SHP77 treated with DMSO at 0.1 percent for 48 hours (cell line): ENCODE measurements at places on chromosomes 12 and 14.

- DNase-seq = no peak
Observed at GRCh38 chr12:100904270-100904669, 109.7 kb downstream of the ANO4 start.

DNA sequence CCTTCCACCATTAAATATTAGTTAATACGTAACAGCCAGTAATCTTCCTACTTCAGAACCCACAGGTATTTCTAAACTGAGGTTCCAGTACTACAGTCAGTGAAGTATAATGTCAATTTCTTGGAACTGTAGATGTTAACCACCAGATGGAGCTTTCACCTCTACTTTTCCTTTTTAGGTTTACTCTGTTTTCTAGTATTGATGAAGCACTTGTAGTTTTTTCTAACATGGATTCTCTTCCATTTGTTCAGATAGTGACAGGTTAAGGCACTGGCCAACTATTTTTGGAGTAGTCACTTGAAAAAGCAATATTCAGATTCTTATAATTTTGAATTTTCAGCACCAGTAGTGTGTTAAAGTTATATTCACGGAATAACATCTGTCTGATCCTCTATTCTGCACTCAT, 4.6 kb upstream of the SEC23A start:
- DNase-seq = peak; percentile 34

- DNase-seq = no peak
Observed at GRCh38 chr14:32933629-32934072, 5.0 kb upstream of the NPAS3 start.

DNA sequence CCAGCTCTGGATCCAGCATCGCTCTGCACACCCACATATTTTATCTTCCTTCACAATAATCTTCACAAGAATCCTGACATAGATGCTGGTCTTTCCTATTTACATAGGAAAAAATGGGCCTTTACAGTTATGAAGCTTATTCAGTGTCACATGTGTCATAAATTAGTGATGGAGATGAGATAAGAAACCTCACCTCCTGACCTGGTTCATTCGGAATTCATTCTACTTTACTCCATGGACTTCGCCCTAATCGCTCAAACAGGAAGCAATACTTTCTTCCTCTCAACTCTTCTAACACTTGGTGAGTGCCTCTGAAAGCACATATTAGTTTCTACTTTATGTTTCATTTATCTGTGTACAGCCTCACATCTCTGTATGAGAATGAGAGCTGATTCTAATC, 12.0 kb upstream of the SINHCAF start:
- no peak for DNase-seq

GRCh38 chr12:16112612-16113560, 164.6 kb downstream of the SLC15A5 start:
- DNase-seq = no peak

- DNase-seq = no peak
Observed at GRCh38 chr14:24086193-24086955, 7.7 kb upstream of the PCK2 start.

GRCh38 chr12:43226151-43226550, 325.9 kb downstream of the ADAMTS20 start:
- DNase-seq = no peak

- DNase-seq = no peak
Observed at GRCh38 chr14:64880221-64881121, 764 bp upstream of the SPTB start.

DNA sequence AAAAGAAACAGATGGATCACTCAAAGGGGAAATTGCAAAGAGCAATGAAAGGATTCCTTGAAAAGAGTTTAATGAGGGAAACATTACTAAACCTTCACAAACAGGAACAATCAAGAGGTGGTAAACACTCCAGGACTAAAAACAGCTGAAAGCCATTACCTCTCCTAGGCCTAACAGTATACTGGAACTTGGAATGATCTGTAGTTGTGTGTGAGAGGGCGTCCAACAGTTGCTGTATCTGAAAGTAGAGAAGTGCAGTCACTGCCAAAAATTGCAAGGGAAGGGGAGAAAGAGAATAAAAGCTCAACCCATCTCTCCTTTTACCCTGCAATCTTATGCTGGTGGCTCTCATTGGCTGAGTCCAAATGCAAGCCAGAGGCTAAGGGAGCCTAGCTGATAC, 17.0 kb upstream of the MIS18BP1 start:
- no peak for DNase-seq

- DNase-seq = peak; percentile 43
Observed at GRCh38 chr12:26651566-26652188, 181.3 kb downstream of the ITPR2 start.

- DNase-seq = no peak
Observed at GRCh38 chr12:119375883-119376190, 41.3 kb downstream of the CCDC60 start.

GRCh38 chr12:27163048-27163715, 80.8 kb upstream of the C12orf71 start:
- DNase-seq = no peak

- no peak for DNase-seq
Observed at GRCh38 chr12:91123236-91123916, 12.1 kb upstream of the LUM start.

GRCh38 chr12:45730348-45731189, 1.1 kb downstream of the ARID2 start:
- peak; percentile 16 for DNase-seq

DNA sequence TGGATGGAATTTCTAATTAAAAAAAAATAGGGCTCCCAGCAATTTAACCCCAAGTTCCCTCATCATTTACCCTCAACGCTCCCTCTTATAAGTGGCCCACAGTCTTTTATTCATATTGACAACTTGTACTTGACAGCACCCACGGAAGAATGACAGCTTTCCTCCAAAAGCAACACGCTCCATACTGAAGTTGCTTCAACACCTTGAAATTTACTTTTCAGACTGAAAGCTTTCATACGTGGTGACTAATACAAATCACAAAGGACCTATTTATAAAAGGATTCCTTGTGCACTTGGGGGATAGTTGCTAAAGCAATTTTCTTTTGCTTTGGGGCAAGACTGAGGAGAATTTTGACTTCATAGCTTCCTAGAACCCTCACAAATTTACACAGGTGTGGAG, 1629.4 kb upstream of the SEL1L start:
- no peak for DNase-seq

DNA sequence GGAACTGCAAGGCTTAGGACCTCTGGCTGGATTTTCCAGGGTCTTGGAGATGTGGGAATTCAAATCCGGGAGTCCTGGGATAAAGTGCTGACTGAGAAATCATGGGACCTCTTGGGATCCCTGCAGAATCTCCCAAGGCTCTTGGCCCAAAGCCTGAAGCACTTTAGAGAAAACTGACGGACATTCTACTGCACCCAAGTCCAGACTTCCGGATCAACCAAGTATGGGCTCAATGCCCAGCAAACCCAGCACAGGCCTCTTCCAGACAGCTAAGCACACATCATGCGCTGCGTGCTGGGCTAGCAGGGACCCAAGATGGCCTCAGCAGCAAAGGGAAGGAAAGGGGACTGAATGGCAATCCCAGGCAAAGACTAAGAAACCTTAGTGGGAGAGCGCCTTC, 85.0 kb downstream of the ACTN1 start:
- DNase-seq = no peak

DNA sequence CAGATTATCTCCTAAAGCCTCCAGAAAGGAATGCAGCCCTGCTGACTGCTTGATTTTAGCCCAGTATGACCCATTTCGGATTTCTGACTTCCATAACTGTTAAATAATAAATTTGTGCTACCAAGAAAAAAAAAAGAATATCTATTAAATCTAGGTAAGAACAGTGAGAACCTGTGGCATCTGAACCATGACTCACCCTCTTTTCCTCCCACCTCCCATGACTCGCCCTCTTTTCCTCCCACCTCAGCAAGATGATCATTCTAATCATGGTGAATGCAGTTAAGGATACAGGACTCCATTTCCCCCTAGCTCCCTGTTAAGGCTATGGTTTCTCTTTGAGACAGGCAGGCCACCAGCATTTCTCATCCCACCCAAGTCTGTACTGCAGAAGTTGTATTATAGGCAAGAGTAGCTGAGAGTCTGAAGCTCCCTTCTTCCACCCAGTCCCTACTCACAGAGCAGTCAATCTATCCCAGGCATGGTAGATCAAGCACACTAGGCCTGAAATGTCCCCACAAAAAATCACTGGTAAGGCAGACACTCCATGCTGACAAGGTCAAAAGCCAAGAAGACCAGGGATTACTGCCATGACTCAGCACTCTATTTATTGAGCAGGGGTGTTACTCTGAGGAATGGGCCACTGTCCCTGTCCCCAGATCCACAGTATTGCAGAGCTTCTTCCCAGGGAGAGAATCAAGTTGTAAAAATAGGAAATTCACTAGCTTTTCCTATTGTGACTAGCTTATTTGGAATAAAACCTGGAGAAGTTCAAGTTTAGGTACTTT, 188.9 kb downstream of the ADAMTS20 start:
- DNase-seq = no peak

GRCh38 chr14:71405676-71406075, 498.4 kb downstream of the PCNX1 start:
- DNase-seq = no peak

DNA sequence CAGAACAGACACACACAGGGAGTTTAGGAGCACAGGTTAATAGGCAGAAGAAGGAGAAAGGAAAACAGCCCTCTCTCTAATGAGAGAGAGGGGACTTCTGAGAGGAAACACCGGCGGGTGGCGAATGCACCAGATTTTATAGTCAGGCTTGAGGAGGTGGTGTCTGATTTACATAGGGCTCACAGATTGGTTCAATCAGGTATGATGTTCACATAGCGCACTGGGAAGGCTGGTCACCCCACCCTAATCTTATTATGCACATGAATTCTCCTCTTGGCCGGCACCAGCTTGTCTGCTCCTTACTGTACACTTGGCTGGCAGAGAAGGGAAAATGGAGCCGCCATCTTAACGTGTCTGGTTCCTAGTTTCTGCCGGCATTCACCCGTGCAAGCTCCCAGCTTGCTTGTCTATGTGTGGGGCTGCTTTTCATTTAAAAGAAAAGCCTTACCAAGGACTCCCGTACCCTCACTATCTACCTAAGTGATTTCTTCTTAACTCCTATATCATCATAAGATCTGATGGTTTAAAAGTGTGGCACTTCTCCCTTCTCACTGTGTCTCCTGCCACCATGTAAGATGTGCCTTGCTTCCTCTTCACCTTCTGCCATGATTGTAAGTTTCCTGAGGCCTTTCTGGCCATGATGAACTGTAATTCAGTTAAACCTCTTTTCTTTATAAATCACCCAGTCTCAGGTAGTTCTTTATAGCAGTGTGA, 15.1 kb downstream of the BCAT1 start:
- DNase-seq = no peak

DNA sequence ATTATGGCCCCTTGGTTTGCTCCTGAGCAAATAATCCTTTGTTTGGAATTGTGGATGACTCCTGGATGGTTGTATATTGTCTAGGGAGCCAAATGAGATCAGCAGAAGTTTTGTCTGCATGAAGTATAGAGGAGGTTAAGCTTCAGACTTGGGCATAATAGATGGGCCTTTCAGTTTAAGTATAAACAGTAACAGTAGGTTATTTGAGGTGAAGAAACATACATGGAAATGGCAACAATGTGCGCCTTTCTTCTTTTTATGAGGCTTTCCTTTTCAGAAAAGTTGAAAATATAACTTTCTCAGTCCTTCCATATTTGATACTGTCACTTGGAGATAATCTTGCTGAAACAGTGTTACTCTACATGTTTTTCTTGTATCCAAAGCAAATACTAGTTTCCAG, 63.7 kb upstream of the PPP1R12A start:
- DNase-seq = no peak

- DNase-seq = no peak
Observed at GRCh38 chr12:852864-853263, 96.6 kb downstream of the RAD52 start.

DNA sequence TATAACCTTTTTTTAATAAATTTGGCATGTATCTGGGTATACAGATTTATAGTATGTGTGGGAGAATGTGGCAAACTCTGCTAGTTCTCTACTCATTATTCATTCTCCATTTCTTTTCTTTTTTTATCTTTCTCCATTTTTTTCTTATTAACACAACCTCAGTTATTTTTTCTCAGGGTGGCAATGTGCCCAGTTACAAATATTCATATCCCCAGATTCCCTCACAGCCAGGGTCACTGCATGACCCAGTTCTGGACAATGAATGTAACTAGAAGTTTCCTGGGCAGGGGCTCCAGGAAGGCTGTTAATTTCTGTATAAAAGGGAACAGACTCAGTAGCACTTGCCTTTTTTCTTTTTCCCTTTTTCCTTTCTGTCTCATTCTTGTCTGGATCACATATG, 95.6 kb downstream of the VCPKMT start:
- no peak for DNase-seq

DNA sequence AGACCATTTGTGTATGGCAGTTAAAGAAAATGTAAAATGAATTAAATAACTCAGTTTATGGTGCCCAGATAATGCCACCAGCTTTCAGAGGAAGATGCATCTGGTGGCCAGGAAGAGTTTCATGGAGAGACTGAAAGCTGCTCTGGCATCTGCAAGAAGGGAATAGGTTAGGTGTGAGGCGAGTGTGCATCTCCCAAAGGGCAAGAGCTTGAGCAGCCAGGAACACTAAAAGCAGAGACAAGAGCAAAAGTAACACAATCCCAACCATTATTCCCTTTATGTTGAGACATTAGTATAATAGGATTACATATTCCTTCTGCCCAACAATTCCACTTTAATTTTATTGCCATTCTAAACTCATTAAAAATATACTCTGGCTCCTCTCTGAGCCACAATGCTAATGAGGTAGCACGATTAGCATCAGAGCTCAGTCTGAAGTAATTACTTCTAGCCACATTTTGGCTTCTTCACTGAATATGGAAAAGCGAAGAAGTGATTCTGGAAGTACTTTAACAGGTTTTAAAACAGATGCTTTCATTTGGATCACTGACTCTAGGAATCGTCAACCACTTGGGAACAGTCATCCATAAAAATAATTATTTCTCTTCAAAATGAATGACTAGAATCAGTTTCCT, 309.4 kb upstream of the TMTC1 start:
- no peak for DNase-seq

- no peak for DNase-seq
Observed at GRCh38 chr12:92929983-92930382, 888 bp upstream of the EEA1 start.

DNA sequence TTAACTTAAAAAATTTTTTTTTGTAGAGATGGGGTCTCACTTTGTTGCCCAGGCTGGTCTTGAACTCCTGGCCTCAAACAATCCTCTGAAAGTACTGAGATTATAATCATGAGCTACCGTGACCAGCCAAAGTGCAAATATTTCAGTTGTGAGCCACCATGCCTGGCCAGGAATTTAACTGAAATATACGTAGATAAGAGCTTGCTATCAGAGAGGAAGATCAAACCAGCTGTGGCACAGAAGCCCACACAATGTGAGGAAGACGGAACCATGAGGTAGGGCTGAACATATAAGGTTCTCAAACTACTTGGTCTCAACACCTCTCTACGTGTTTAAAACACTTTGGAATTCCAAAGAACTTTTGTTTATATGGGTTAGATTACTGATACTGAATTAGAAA, 29.1 kb downstream of the ATG14 start:
- no peak for DNase-seq

DNA sequence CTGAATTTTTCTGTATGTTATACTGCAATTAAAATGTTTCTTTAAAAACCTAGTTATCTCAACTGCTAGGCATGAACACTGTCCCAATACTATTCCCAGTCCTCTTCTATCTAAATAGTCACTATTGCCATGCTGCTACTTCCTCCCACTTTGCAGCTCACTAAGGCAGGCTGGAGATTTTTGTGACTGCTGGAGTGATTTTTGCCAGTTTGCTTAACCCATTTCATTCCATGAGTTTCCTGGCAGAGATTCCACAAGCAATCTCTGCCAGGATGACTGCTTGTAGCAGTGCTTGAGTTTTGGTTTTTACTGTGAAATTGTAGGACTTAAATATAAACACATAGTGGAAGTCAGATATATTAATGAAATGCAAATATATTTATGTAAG, 80.8 kb downstream of the BHLHE41 start:
- DNase-seq = no peak
